CD4-positive, alpha-beta T cell (primary cell): ENCODE measurements at places on chromosomes 2 and 18. TPM values are rescaled to one million over a fixed set of nuclear protein-coding genes. Genes with fewer than 3 reads are reported as not detected.

DNA sequence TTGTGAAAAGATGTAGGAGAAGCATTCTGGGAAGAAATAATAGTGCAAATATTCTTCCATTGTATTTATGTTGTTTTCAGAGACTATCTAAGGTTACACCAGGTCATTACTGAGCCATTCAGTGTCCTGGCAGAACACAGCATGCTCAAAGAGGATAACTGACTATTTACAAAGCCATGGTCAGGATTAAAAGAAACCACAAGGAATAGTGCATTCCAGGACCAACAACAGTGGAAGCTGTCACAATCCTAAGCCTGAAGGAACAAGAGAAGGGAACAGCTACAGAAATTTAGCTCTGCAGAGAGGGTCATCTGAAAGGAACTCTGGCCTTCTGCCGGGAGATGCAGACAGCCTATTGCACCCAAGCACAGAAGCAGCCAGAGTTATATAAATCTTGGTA, 116.7 kb downstream of the DSC3 start:
- no peak for DNase-seq

DNA sequence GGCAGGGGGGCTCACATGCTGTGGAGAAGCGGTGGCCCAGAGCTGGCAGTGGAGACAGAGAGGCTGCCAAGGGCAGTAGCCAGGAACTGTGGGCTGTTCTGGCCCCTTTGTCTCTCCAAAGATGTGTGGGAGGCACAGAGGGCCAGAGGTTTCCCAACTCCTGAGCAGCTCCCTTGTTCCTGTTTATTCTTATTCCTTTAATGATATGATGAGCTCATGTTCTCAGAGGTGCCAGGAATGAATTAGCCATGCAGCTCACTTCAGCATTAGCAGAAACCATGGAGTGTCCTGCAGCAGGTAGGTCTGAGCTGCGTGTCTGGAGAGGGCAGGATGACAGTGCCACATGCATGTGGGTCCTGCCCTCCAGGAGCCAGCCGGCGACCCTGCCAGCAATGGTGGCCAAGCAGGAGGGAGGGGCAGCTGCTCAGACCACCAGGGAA, 77.9 kb upstream of the FZD7 start:
- DNase-seq, result no peak

HTR2B gene
- 0.14 TPM for total RNA-seq

- no peak for DNase-seq
Measured at GRCh38 chr2:172307800-172308199, 119.6 kb upstream of the ITGA6 start.

DNAH7 gene
- not detected for total RNA-seq

DNA sequence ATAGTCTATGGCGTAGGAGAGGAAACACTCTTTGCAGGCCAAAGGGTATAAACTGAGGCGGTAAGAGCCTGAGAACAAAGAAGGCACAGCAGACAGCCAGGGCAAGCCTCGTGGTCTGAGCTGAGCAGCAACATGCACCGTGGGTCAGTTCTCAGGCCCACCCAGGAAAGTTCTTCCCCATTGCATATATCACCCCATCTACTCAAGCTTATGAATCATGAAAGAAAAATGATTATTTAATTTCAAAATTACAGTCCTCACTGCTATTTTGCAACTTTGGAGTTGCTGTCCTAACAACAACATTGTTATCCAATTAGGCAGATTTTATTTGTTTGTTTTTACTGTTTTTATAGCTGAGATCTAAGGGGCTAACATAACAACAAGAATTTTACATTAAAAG, 54.7 kb upstream of the RIOK3 start:
- DNase-seq, result no peak

- DNase-seq, result no peak
Measured at GRCh38 chr2:175837046-175837445, 165.0 kb downstream of the LNPK start.

- no peak for DNase-seq
Measured at GRCh38 chr18:11040823-11041656, 108.3 kb downstream of the PIEZO2 start.

- DNase-seq, result no peak
Measured at GRCh38 chr2:46410273-46411244, 68.8 kb upstream of the TMEM247 start.

DNA sequence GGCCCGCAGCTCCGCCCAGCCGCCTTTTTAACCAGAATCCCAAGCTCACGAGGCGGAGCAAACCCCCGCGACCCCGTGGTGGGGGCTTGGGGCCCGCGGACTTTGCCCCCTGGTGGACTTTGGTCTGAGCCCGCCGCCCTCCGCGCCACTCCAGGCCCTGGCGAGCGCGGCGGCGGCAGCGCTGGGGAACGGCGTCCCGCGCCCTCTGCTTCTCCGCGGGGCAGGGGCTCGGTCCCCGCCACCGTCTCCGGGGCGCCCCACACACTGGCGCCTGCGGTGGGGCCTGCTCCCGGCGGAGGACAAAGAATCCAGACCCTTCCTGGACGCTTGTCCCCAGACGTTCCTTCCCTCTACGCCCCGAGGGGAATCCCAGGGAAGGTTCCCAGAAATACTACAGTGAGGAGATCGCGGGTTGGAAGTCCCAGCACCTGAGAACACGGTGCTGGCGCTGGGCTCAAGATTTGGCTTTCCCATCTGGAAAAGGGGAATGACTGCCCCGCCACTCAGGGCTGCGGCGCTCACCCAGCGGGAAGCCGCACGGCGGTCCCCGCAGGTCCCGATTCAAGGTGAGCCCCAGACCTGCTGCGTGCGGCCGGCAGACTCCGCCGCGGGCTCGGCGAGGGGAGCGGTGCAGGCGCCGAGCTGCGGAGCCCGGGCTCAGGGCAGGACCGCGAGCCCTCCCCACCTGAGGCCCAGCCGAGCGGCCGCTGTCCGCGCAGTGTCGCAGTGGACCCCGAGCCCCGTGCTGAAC, at the start of gene HAAO:
HAAO (minus strand) TSS at position 1 of the 751 bp plus-strand sequence. CDS start 47 bp downstream, outside the sequence.
- DNase-seq, result no peak

DNA sequence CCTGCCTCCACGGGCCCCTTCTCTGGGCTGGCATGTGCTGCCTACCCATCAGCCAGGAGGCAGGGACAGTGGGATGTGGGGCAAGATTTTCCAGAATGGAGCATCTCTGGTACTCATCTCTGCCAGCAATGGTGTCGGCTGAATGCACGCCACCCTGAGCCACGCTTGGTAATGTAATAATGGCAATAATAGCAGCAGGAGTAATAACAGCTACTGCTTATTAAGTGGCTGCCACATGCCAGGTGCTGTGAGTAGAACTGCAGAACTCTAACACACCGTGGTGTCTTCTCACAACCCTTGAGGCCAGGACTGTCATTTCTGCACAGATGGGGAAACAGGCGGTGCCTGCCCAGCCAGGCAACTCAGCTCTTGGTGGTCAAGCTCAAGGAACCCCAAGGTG, 113.6 kb downstream of the CELF4 start:
- no peak for DNase-seq
